ENCODE measurements at places on chromosomes 3 and 15. TPM values are rescaled to one million over a fixed set of nuclear protein-coding genes. Genes with fewer than 3 reads are reported as not detected.
A peak's percentile ranks its signal among the peaks of the same experiment; 100 is the strongest.

DNA sequence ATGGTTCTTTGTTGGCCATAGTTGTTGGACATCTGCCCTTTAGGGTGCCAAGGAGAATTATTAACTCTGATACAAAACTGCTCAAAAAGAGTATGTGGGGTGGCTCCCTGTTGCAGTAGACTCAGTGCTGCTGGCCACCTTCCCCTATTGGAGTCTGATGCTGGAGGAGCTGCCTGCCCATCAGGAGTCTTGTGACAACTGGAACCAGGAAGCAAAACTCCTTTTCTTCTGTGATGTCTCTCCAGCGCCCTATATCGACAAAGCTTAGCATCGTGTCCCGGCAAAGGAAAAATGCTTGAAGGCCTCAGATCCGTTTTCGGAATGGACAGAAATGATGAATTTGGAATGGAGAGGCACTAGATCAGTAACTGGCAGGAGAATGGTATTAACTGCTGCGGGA, 23.5 kb downstream of the PAK2 start:
- no peak overlapping the region for H3K27ac ChIP-seq

DNA sequence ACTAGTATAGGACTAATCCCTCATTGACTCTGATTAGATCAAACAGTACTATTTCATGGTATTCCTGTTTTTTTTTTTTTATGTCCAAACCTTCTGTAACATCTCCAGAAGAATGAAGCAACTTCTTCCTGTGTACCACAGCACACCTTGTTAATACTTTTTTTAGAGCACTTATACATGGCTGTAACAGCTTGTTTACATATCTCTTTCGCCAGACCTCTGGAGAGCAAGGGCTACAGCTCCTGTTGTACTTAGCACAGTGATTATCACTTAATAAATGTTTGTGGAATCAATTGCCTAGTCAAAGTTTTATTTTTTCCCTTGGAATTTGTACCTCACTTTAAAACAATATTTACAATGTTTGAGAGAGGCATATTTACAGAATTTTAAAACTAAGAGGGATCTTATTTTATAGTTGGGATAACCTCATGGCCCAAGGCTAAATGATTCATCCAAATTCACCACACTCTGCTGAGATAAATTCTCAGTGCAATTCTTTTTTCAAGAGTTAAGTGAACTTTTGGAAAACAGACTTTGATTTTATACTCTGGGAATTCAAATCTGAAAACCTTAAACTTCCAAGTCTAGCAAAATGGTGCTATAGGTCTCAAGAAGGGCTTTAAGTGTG, 9.2 kb upstream of the GATM start:
- no peaks in the 10 kb centered on the region for H3K4me1 ChIP-seq
- H3K27ac ChIP-seq, result no peak overlapping the region
- H3K36me3 ChIP-seq, result no peaks in the 10 kb centered on the region
- no peak for DNase-seq
- H3K27me3 ChIP-seq, result 0 out of 2 replicates have a peak, but pooled peaks cover 5% of the 10 kb centered on the region

SLC6A1 gene
- 0.31 TPM for total RNA-seq

DNA sequence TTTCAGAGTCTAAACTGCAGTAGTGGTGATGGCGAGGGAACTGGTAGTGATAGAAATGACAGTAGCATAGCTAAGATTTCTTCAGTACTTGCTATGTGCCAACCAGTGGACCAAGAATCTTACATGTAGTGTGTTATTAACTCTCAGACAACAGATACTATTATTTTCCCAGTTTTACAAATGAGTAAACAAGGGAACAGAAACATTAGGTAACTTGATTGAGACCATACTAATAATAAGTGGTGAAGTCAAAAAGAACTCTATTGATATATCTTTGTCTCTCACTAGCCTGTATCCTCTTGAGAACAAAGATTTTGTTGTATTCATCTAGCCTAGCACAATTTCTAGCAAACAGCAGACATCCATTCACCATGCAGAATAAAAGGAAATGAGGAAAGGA, 250.1 kb downstream of the ZBTB20 start:
- H3K27me3 ChIP-seq, result no peaks in the 10 kb centered on the region
- no peak overlapping the region for H3K4me3 ChIP-seq
- DNase-seq, result no peak
- H3K4me1 ChIP-seq, result no peaks in the 10 kb centered on the region

GRCh38 chr15:63803106-63803886, 30.5 kb downstream of the HERC1 start:
- no peak for DNase-seq
- H3K4me1 ChIP-seq, result peaks cover 3% of the 10 kb centered on the region
- no peak overlapping the region for H3K4me3 ChIP-seq
- H3K27me3 ChIP-seq, result no peaks in the 10 kb centered on the region
- H3K27ac ChIP-seq, result no peak overlapping the region

DNA sequence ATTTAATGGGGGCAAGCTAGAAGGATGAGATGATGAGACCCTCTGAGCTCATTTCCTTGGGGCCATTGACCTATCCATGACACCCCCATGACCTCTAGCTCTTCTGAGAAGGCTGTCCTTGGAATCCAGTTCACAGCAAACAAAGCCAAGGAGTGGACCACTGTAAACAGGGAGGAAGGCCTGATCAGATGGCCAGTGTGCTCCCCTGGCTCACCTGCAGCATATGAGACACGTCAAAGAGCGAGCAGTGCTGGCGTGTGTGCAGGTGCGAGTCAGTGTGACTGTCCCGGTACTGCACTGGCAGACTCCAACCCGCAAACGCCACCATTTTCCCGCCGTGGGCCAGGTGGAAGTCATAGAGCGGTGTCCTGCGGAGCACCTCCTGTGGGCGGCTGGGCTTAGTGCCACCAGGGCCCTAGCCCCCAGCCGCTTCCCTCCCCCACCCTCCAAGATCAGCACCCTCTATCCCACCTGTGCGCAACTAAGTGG, 339 bp downstream of the AMT start:
- H3K27ac ChIP-seq, result peak overlapping the region; percentile 60
- no peak for DNase-seq
- H3K4me1 ChIP-seq, result peaks cover 6% of the 10 kb centered on the region
- peaks cover 2% of the 10 kb centered on the region for H3K36me3 ChIP-seq
- no peaks in the 10 kb centered on the region for H3K27me3 ChIP-seq

STRIT1 gene
- 0.38 TPM for total RNA-seq

GRCh38 chr3:16406579-16406978, 106.9 kb downstream of the RFTN1 start:
- no peaks in the 10 kb centered on the region for H3K36me3 ChIP-seq
- H3K4me3 ChIP-seq, result no peak overlapping the region
- no peaks in the 10 kb centered on the region for H3K27me3 ChIP-seq
- no peak for DNase-seq
- H3K27ac ChIP-seq, result no peak overlapping the region

CD47 gene
- 21.3 TPM for total RNA-seq

DNA sequence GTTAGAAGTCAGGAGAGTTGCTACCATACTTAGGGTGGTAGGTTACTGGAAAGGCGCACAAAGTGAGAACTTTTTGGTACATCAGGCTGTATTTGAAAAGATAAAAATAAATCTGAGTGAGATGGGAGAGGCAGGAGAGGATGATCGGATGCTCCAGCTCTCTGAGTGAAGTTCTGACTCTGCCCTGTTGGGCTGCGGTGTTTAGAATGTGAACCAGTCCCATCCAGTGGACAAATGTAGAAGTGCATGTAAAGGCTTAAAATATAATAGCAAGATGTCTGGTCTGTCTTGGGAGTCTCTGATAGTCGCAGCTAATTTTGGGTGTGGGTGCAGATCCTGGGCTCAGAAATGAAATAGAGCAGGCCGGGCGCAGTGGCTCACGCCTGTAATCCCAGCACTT, 30.4 kb downstream of the ACKR2 start:
- no peaks in the 10 kb centered on the region for H3K36me3 ChIP-seq
- H3K27me3 ChIP-seq, result no peaks in the 10 kb centered on the region
- H3K27ac ChIP-seq, result no peak overlapping the region
- no peak for DNase-seq

- no peaks in the 10 kb centered on the region for H3K36me3 ChIP-seq
- H3K4me3 ChIP-seq, result no peak overlapping the region
- no peak overlapping the region for H3K27ac ChIP-seq
Observed at GRCh38 chr3:102200560-102200959, 234.3 kb upstream of the ZPLD1 start.

HCLS1 gene
- total RNA-seq, result 0.86 TPM

DNA sequence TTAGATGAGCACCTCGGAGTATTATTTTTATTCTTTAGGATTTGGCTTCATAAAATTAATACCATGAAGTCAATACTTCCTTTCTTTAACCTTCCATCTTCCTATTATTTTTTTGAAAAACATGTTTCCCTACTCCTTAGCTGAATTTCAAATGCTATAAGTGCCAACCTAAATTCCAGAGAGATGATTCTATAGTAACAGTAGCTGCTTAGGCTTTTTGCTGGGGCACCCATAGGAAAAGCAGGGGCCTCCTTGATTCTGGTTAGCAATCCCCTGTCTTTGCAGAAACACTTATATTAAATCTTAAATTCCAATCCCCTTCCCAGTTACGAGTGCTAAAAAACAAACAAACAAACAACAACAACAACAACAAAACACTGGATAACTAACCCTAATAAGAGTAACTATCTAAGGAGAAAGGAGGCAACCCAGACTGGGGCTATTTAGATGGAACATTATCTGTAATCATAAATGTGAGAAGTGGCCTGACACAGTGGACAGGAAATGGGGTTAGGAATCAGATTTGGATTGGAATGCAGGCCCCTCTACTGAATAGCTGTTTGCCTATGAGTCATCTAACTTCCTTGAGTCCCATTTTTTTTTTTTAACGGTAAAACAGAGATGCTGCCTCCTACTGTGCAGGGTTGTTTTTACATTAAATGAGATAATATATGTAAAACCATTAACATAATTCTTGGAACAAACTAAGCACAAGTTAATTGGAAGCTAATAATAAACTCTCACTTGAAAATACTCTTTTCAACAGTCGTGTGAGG, 148.1 kb downstream of the WDR72 start:
- H3K4me3 ChIP-seq, result no peak overlapping the region
- no peaks in the 10 kb centered on the region for H3K27me3 ChIP-seq
- no peak for DNase-seq
- H3K4me1 ChIP-seq, result no peaks in the 10 kb centered on the region
- H3K27ac ChIP-seq, result no peak overlapping the region
- H3K36me3 ChIP-seq, result no peaks in the 10 kb centered on the region

CD96 gene
- not detected for total RNA-seq

- no peaks in the 10 kb centered on the region for H3K36me3 ChIP-seq
- H3K27ac ChIP-seq, result no peak overlapping the region
- no peak for DNase-seq
- peaks cover 3% of the 10 kb centered on the region for H3K4me1 ChIP-seq
Observed at GRCh38 chr15:68871507-68871906, 50.8 kb upstream of the ANP32A start.

DNA sequence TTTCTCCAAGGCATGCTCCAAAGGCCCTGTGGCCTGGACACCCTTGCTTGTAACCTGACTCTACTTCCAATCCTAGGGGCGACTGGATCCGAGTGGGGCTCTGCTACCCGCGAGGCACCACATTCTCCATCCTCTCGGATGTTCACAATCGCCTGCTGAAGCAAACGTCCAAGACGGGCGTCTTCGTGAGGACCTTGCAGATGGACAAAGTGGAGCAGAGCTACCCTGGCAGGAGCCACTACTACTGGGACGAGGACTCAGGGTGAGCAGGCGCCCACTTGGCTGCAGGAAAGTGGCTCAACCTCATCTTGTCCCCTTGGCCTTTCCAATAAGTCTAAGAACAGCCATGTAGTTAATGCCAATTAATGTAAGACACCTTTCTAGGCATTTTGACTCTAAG, 51.9 kb downstream of the MESD start:
- DNase-seq, result no peak
- no peaks in the 10 kb centered on the region for H3K4me1 ChIP-seq
- H3K27me3 ChIP-seq, result no peaks in the 10 kb centered on the region
- no peaks in the 10 kb centered on the region for H3K36me3 ChIP-seq

DNA sequence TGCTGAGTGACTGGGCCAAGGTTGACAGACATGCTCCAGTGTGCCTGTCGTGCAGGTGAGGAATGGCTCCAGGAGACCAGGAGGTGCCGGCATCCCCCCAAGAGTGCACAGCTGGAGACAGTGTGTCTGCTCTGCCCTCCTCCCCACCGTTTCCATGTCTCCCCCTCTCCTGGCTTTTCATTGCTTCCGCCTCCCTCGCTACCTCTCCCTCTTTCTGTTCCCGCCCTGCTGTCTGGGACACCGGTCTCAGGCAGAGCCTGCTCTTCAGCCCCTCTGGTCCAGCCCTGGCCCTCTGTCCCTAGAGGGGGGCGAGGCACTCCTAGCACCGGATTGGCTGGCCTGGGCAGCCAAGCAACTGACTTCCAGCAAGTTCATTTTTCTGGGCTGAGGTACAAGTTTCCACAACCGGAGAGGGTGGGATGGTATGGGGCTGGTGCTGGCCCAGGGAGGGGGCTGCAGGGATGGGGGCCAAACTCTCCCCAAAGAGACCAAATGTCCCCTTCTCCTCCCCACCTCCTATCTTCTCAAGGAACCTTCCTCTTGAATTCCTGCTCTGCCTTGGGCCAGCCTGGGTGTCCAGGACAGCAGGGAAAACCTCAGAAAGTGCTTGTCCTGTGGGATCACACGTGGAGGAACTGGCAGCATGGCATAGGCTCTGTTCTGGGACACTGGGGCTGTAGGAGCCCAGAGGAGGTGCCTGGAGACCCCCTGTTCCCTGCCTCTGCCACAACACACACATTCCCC, 32.6 kb downstream of the PRKCD start:
- no peak overlapping the region for H3K27ac ChIP-seq
- H3K4me3 ChIP-seq, result no peak overlapping the region
- DNase-seq, result no peak
- H3K27me3 ChIP-seq, result no peaks in the 10 kb centered on the region

GRCh38 chr15:96553006-96553405, 222.5 kb downstream of the NR2F2 start:
- H3K36me3 ChIP-seq, result no peaks in the 10 kb centered on the region
- no peak overlapping the region for H3K4me3 ChIP-seq
- H3K4me1 ChIP-seq, result no peaks in the 10 kb centered on the region
- DNase-seq, result no peak

TRANK1 gene
- 8.8 TPM for total RNA-seq

GRCh38 chr3:76900596-76900995, 139.3 kb upstream of the ROBO2 start:
- no peak overlapping the region for H3K27ac ChIP-seq
- H3K27me3 ChIP-seq, result no peaks in the 10 kb centered on the region
- no peak overlapping the region for H3K4me3 ChIP-seq
- H3K4me1 ChIP-seq, result no peaks in the 10 kb centered on the region
- no peaks in the 10 kb centered on the region for H3K36me3 ChIP-seq
